ENCODE measurements at places on chromosomes 4 and X.

DNA sequence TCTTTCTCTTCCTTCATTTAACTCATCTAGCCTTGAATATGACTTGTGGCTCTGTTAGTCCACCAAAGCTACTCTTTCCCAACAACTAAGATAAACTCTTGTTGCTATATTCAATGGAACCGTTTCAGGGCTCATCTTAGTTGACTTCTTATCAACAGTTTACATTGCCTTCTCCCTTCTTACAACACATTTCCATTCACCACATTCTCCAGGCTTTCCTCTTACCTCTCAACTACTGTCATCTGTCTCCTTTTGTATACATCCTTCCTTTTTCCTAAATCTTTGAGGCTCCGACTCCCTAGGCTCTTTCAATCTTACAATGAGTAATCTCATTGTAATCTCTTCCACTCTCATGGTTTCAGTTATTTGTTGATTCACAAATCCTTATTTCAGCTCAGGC lies 58.5 kb downstream of the NCAPG start:
- no peak for DNase-seq

- DNase-seq: no peak
These were observed 2086.5 kb upstream of the TENM3 start for GRCh38 chr4:180156684-180157083.

GRCh38 chr4:1771555-1772305 lies 21.4 kb upstream of the FGFR3 start:
- no peak for DNase-seq

DNA sequence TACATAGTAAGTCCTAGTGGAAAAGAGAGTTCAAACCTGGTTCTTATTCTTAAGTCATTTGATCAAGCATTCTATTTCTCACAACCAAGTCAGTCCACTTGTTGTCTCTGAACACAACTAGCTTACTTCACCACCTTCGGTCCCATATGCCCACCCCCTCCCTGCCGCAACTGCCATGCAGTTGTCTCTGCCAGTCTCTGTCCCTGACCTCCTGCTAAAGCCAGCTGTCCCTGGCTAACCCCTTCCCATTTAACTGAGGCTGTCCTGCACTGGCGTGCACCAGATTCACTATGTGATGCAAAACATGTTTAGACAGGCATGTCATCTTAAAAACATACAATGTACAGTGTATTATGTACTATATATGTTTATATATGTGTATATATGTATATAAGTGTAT lies 12.7 kb downstream of the FRAS1 start:
- no peak for DNase-seq

- DNase-seq: no peak
These were observed 127.2 kb downstream of the ENOX2 start for GRCh38 chrX:130775849-130776248.

DNA sequence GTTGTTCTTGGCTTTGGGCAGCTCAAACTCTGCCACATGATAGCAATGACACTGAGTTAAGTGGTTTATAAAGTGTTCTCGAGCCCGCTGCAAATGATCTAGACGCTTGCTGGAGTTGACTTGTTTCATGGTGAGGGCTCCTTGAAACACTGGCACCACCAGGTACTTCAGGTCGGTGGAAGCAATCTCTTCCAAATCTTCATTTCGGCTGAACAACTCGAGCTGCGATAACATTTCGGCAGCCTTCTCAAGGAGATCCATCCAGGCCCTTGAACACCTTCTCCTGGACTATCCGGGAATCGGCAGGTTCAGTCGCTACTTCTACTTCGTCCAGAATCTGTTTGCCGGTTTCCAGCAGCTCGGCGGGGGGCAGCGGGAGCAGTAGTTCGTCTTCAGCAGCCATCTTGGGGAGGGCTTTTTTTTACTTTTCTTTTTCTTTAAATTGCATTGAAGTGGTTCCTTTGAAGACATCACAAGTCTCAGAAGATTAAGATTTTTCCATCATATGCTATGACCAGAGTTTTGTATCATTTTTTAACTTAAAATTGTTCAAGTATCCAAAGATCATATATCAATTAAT lies 28.0 kb downstream of the HNRNPDL start:
- no peak for DNase-seq

DNA sequence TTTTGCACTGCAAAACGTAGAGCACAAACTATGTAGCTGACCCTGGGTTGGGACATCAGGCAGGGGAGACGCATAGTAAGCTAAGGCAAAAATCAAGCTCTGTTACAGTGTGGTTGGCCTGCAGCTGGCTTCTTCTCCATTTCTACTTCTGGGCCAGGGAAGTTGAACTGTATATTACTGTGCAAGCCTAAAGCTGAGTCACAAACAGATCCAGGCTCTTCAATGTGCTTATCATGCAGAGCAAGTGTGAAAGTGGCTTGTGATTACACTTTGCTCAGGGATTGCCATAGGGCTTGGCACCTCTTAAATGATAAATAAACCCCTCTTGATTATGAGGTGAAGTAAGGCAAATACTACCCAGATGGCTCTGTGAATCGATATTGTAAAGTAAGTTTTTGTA lies 40.5 kb downstream of the CLDN34 start:
- DNase-seq: no peak

GRCh38 chr4:64000241-64000640 lies 409.0 kb downstream of the TECRL start:
- DNase-seq: no peak

Data from effector memory CD4-positive, alpha-beta T cell (primary cell).